ENCODE measurements at places on chromosomes 3 and 15.

DNA sequence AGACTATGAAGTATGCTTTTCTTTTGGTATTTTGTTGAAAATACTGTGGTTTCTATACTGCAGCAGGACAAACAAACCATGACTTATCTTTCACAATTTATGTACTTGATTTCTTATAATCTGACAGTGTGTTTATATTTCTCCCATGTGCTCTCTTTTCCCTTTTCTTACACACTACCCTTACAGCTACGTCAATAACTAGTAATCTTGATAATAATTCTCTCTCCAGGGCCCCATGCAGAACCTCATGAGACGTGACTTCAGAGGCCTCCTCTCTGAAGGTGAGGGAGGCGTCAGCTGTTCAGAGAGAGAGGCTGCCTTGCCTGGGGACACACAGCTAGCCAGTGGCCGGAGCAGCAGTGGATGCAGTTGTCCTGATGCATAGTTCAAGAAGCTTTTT lies 35.9 kb downstream of the KY start:
- DNase-seq: no peak

DNA sequence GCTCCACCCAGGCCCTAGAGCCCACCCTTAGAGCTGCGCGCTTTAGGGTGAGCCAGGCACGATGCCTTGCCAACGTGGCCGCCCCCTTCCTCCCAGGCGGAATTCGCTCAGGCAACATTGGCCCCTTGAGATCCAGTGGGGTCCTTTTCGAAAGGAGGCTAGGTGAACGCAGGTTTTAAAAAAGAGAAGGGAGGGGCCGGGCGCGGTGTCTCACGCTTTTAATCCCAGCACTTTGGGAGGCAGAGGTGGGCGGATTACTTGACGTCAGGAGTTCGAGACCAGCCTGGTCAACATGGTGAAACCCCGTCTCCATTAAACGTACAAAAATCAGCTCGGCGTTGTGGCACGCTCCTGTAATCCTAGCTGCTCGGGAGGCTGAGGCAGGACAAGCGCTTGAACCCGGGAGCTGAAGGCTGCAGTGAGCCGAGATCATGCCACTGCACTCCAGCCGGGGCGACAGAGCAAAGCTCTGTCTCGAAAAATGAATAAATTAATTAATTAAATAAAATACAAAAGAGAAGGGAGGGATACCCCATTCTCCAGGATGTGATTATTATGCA lies 984 bp upstream of the RPP25 start:
- no peak for DNase-seq

GRCh38 chr15:68651916-68652525 lies 73.2 kb downstream of the CORO2B start:
- DNase-seq: peak; percentile 85

GRCh38 chr15:65829130-65829764 lies 37.2 kb upstream of the DENND4A start:
- DNase-seq: peak; percentile 67

GRCh38 chr15:29867241-29868000 lies 45.2 kb upstream of the TJP1 start:
- no peak for DNase-seq

GRCh38 chr15:82165948-82166376 lies 96.6 kb downstream of the EFL1 start:
- no peak for DNase-seq

GRCh38 chr3:63400246-63400860 lies 122.2 kb downstream of the SYNPR start:
- DNase-seq: no peak

GRCh38 chr3:13415997-13416793 lies 3.9 kb downstream of the NUP210 start:
- no peak for DNase-seq

GRCh38 chr15:51536965-51537574 lies 85.5 kb downstream of the DMXL2 start:
- DNase-seq: peak; percentile 2

GRCh38 chr15:76298986-76299385 lies 12.3 kb downstream of the ETFA start:
- DNase-seq: no peak

DNA sequence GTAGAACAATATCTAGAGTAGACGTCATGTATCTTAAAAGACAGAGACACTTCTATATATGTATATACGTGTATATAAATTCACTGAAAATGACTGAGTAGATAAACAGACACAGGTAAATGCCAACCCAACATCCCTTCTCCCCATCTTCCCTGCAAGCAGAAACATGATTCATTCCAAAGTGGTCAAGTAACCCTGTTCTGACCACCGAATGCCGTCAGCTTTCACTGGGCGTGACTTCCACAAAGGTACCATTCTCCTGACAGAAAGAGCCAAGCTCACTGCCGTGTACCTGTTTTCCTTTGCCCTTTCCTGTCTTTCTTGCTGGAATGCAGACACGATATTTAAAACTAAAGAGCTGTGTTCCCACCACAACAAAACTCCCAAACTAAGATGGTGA lies 76.7 kb downstream of the TAFA4 start:
- DNase-seq: no peak

- DNase-seq: no peak
Measured at GRCh38 chr15:53588773-53589172, 170.7 kb downstream of the WDR72 start.

DNA sequence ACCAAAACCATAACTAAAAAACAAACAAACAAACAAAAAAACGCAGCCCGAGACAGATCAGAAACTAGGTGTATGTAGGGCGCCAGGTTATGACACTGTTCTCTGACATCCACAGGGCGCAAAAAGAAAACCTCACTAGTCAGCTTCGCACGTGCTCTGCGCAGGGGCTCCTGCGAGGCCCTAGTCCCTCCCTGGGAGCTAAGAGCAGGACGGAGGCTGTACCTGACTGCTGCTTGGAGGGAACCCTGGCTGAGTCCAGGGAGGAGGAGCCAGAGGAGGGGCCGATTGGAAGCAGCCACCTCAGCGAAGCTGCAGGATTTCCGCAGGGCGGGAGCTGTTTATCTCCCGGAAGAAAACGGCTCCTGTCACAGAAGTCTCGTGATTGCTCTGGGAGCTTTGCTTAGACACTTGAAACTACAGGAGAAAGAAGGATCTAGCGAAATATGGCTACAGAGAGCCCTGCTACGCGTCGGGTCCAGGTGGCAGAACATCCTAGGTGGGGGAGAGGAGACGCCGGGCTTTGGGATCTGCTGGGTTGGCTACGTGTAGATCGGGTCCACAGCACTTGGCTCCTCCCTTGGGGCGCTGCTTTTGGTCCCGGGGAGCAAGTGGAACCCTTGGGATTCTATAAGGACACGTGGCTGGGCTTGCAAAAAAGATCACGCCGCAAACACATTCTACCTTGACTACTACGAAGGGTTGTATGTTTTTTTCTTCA lies at the start of gene GALK2:
Gene GALK2, plus strand, starts transcription at position 368 of the 718 bp plus-strand sequence. Its CDS starts 76 bp downstream, at position 444.
- peak; percentile 77 for DNase-seq

DNA sequence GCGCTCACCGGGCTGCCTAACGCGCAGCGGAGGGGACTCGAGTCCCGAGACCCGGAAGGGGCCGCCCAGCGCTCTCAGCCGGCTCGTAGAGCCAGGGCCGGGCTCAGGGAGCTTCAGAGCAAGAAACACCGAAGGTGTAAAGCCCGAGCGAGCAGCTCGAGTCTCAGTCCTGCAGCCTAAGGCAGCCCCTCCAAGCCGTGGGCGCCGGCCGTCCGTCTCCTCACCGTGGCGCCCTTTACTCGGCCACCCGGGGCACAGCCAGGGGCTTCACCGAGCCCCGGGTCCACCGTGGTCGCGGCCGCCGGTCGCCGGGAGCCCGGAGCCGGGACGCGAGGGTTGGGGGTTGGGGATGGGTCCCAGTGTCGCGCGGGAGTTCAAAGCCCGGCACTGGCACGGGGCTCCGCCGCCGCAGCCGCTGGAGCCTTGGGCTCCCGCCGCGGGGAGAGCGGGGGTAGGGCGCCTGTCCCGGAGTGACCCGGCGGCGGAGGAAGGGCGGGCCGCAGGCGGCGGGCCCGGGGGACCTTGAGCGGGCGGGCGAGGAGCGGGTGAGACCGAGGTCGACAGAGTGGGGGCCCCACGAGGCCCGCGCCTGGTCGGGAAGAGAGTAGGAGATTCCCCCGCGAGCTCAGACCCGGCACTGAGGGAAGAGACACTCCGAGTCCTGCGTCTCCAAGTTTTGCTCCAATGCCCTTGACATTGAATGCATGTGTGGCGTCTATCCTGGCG lies 26.9 kb upstream of the THRB start:
- DNase-seq: peak; percentile 17

DNA sequence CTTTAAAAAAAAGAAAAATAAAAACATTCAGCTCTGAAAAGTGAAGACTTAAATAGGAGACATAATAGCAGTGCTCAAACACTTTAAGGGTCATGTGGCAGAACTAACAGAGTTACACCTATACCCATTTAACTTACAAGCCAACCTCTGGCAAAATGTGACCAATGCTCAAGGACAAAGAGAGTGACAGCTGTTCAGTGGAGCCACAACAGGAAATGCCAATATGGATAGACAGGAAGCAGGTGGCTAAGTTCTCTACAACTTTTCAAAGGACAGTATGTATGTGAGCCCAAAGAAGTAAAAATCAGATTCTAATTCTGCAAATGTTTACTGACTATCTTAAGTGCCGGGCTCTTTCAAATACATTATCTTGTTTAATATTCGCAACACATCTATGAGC lies 3.4 kb downstream of the TMCC1 start:
- no peak for DNase-seq

- no peak for DNase-seq
Measured at GRCh38 chr3:187759601-187760000, 14.3 kb upstream of the BCL6 start.

- DNase-seq: no peak
Measured at GRCh38 chr15:67024998-67025368, 40.4 kb upstream of the SMAD3 start.

DNA sequence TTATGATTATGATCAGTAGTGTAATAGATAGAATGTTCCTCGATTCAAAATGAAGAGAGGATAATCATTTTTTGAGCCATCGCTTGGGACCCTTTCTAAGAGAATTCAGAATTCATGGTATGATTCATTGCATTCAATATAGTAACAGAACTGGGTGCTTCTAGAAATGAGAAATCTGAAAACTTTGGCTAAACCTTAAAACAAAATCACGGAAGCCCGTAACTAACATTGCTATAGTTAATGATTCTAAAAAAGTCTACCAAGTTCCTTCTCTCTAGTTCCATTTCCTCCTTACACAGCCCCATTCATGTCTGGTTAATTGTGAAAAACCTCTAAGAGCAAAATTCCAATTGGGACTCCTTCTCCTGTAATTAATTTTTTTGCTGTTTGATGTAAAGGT lies 217.1 kb downstream of the GBE1 start:
- no peak for DNase-seq

DNA sequence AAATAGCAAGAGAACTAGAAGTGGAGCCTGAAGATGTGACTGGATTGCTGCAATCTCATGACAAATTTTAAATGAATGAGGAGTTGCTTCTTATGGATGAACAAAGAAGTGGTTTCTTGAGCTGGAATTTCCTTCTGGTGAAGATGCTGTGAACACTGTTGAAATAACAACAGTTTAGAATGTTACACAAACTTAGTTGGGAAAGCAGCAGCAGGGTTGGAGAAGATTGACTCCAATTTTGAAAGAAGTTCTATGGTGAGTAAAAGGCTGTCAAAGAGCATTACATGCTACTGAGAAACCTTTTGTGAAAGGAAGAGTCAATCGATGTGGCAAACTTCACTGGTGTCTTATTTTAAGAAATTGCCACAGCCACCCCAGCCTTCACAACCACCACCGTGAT lies 220.9 kb upstream of the LRRFIP2 start:
- DNase-seq: no peak
